ENCODE measurements at places on chromosomes 16 and 17. TPM values are rescaled to one million over a fixed set of nuclear protein-coding genes. Genes with fewer than 3 reads are reported as not detected.

MAP2K6 gene
- total RNA-seq, result 5.9 TPM

RMI2 gene
- total RNA-seq, result 30.8 TPM

LITAFD gene
- not detected for total RNA-seq

GDPD3 gene
- total RNA-seq, result 0.57 TPM

ACAP1 gene
- total RNA-seq, result 2.7 TPM

LAT gene
- total RNA-seq, result 8.6 TPM

DYNLRB2 gene
- total RNA-seq, result not detected

KRTAP4-3 gene
- total RNA-seq, result not detected

SNAI3 gene
- total RNA-seq, result not detected

CRAMP1 gene
- total RNA-seq, result 10.8 TPM

Measured in Daoy (cell line).